Stimulated activated CD8-positive, alpha-beta memory T cell treated with anti-CD3 and anti-CD28 coated beads, Interleukin-15, amount 100 ng/mL, for 1 hour (primary cell): ENCODE measurements at places on chromosomes 7 and 10.

DNA sequence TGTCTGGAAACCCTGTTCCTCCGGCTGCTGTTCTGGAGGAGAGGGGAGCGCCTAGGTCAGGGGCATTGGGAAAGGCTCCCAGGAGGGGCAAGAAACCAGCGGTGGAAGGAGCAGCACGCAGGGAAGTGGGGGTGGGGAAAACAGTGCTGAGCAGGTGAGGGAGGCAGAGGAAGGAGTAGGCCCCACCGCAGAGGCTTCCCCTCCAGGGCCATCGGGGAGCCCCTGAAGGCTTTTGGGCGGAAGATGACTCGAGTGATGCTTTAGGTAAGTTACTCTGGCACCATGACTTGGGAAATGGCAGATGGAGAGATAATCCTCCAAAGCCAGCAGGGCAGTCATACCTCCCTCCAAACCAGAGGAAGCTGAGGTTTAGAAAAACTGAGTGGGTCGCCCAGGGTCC is 106.5 kb upstream of the ANLN start:
- no peak for DNase-seq

- no peak for DNase-seq
Measured at GRCh38 chr7:149291781-149292461, 29.9 kb downstream of the ZNF783 start.

DNA sequence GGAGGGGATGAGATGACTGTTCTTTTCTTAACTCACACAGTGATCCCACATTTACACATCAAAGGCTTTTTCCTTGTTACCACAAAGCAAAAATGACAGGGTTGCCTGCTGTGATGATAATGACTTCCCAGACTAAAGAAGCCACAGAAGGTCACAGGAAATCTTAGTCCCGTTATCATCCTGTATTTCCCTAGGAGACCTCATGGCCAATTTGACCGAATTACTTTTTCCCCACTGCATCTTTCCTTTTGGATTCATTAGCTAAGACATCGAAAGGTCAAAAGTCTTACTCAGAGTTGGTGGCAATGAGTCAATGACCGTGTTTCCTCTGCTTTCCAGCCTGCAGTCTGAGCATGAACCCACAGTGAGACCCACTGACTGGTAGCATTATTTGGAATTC is 130.1 kb upstream of the INHBA start:
- no peak for DNase-seq

DNA sequence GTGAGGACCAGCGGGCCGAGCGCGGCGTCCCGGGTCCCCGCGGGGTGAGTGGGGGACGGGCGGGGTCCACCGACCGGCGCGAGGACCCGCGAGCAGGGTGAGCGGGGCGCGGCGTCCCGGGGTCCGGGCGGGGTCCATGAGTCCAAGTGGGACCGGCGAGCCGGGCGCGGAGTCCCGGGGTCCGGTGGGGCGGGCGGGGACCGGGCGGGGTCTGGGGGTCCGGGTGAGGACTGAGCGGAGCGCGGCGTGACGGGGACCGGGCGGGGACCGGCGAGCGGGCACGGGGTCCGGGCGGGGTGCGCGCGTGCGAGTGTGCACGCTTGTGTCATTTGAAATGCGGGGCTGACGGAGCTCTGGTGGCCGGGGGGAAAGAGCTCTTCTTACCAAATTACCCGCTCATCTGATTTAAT is 765 bp downstream of the CELF2 start:
- no peak for DNase-seq

DNA sequence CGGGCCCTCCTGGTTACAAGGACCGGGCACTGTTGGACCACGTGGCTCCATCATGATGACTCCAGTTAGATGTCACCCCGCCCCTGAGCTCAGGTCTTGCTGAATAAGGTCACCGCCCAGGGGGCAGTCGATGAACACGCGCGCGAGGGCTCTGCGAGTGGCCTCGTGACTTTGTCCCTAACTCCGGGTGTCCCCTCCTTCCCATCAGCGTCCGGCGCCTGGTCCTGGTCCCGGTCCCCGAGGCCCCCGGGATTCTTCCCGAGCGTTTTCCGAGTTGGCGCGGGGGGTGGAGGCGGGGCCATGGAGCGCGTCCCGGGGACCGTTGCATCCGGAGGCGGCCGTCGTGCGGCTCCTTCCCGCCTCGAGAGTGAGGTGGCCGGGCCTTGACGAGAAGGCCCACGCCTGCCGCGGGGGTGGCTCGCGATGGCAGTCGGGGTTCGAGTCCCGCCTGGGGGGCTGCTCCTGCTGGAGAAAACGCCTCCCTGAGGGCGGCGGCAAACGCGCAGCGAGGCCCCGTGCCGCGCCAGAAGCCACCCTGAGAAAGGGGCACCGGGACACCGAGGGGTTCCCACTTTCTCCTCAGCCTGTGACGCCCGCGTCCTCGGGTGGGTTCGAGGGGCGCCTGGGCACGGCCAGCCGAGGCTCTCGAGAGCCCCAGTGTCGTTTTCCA is 569 bp upstream of the NPTX2 start:
- DNase-seq: no peak

- DNase-seq: no peak
Measured at GRCh38 chr10:7475046-7475911, 64.4 kb upstream of the SFMBT2 start.

- DNase-seq: no peak
Measured at GRCh38 chr7:12474035-12474434, 70.4 kb upstream of the VWDE start.

- no peak for DNase-seq
Measured at GRCh38 chr7:56023500-56023899, 27.7 kb downstream of the PSPH start.

DNA sequence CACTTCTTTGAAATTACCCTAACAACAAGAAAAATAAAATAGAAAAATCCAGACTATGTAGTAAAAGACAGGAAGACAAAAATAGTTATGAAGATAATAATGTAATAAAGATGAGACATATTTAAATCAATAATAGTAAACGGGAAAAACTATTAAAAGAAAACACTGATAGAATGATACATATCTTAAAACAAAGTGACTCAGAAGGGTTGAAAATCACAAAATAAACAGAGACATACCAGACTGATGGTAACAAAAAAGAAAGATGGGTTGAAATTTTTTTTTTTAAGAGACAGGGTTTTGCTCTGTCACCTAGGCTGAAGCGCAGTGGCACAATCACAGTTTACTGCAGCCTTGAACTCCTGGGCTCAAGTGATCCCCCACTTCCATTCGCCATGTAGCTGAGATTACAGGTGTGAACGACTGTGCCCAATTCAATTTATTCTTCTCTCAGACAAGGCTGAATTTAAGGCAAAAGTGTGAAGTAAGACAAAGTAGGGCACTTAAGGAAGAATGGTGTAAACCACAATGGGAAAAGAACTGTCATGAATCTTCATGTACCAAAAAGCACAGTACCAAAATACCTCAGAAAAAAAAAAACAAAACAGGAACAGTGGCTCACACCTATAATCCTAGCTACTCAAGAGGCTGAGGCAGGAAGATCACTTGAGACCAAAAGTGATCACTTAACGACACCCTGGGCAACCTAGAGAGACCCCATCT is 47.4 kb downstream of the LMBR1 start:
- DNase-seq: no peak

DNA sequence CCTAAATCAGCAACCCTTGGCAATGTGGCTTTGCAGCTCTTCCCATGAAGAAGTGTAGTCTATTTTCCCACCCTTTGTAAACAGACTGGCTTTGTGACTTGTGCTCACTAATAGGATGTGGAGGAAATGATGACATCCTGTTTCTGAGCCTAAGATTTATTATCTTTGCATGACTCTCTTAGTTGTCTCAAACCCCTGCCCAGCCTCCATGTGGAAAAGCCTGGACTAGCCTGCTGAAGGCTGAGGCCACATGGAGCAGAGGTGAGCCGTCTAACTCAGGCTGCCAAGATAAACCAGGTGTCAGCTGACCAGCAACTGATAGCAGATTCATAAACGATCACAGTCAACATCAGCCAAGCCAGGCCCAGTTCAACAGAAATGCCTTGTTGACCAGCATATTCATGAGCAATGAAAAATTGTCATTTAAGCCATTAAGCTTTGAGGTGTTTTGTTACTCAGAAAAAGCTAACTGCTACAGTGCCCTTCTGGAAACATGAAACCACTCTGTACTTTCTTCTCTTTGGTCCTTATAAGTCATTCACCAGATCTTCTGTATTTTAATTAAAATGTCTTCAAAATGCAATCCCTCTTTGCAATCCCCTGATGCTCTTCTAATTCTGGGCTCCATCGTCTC is 586.3 kb upstream of the ANKRD30A start:
- DNase-seq: no peak

- DNase-seq: no peak
Measured at GRCh38 chr10:70981171-70981836, 92.9 kb upstream of the PCBD1 start.

GRCh38 chr7:23211589-23211988 is 29.7 kb downstream of the NUP42 start:
- no peak for DNase-seq

GRCh38 chr7:927031-927671 is 27.3 kb downstream of the ADAP1 start:
- no peak for DNase-seq

GRCh38 chr10:109934958-109935793 is 11.9 kb upstream of the XPNPEP1 start:
- DNase-seq: no peak

DNA sequence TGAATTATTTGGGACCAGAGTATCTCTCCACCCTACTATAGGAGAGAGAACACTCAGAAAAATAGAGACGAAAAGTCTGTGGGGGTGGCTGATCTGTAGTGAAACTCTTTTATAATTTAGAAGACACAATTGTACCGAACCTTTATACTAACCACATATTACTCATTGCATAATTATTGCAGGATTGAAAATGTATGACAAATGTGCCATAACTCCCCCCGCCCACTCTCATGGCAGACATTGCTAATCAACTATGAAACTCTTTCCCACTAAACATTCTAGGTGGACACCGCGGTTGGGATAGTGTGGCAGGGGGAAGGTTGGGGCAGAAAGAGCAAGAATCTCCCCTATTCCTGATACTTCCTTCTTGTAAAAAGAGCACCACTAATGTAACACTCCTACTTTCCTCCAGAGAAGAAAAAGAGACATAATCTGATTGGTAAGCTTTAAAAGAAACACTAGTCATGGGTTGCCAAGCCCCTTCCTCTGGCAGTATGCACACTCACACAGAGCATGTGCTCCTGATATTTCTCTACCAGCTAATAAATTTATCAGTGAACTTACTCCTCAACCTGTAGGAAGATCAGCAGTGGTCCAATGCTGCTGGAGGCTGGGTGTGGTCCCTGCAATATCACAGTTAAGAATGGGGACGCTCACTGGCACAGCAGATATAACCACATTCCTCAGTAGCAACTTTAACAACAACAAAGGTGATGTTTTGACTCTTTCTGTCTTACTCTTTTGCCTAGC is 18.7 kb upstream of the ARID5B start:
- no peak for DNase-seq

DNA sequence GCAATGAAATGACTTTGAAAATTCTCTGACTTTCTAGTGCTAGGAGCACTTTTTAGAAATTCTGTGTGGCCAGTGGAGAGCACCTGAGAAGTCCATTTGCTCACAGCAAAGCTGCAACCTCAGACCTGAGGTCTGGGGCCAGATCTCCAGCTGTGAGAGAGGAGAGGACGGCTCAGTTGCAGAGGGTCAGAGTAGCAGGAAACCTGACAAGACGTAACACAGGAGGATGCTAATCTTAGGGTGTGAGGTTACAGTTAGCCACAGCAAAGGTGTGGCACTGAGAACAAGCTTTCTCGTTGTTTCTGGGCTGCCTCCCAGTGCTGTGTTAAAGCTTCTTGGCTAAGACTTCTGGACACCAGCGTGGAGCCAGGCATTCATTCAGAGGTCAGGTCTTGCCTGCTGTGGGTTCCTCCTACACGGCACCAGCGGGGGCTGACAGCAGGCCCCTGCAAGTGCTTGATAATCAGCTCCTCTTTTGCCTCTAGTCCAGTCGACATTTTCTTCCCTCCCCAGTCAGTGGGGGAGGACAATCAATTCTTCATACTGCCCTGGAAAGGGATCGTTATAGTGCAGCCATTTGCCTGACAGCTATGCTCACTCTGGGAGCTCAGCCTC is 435.4 kb upstream of the DPP6 start:
- DNase-seq: no peak

DNA sequence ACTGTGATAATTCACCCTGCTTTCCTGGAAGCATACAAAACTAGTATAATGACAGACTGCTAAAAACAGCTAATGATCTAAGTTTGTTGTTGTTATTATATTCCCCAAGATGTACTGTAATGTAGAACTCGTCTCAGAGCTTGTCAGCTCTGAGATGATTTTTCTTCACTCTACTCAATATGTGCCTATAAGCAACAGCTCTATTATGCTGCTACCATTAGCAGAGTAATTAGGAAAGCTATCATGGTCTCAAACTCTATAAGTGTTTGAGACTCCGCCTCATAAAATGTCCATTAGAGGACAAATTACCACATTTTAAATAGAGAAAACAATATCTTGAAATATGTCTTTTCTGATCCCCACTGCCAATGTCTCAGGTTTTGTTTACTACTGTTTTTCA is 476.5 kb upstream of the PCDH15 start:
- no peak for DNase-seq

DNA sequence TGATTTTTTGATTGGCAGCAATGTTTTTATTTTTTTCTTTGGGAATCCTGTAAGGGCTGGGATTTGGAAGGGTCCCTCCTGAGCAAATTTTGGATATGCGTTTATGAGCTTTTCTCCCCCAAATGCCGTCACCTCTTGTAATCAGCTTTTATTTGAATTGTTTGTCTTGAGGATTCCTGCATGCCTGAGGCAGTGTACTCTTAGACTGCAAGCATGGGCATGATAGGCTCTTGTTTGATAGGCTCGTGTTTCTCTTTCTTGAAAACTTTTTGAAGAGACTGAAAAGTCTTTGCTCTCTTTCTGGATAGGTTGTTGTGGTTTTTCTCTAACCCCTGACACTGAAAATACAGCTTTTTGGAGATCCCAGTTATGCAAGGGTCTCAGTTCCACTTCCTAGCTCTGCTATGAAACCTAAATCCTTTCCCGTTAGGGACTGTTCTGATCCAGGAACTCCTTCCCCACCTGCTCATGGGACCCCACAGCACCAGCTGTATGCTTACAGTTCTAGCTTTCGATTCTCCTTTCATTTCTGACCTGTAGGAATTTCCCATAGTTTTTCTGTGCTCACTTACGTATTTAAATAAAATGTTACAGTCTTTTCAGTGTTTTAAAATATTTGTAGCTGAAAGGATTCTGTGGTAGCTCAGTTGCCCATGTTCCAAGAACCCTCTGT is 17.2 kb downstream of the TSPAN13 start:
- DNase-seq: no peak
